ENCODE measurements at places on chromosomes 1 and 21. TPM values are rescaled to one million over a fixed set of nuclear protein-coding genes. Genes with fewer than 3 reads are reported as not detected.

The OR2W3 gene
- total RNA-seq = 0.54 TPM

The ADORA3 gene
- total RNA-seq = not detected

The S100A9 gene
- total RNA-seq = not detected

DNA sequence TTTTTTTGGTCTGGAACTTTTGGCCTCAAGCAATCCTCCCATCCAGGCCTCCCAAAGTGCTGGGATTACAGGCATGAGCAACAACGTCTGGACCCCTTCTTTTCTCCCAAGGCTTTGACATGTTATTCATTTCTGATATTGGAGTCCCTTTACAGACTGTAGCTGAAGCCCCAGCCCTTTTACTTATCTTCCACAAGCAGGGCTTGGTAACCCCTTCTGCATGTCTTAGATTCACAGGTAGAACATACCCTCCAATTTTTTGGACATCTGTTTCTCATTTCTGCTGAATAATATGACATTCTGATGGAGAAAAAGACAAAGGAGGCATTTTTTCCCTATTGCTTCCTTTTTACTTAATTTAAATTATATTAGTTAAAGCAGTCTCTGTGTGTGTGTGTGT lies 39.2 kb upstream of the RGS21 start:
- no peaks in the 10 kb centered on the region for H3K4me1 ChIP-seq
- H3K4me3 ChIP-seq = no peak overlapping the region

GRCh38 chr1:30126848-30127247 lies 596.5 kb downstream of the MATN1 start:
- peaks cover 1% of the 10 kb centered on the region for H3K27me3 ChIP-seq
- H3K4me3 ChIP-seq = no peak overlapping the region
- H3K27ac ChIP-seq = no peak overlapping the region
- H3K36me3 ChIP-seq = no peaks in the 10 kb centered on the region

The PLEKHN1 gene
- total RNA-seq = 0.28 TPM

The CTH gene
- 2.7 TPM for total RNA-seq

GRCh38 chr1:203153989-203154821 lies 21.4 kb downstream of the MYBPH start:
- H3K36me3 ChIP-seq = no peaks in the 10 kb centered on the region
- peaks cover 13% of the 10 kb centered on the region for H3K27me3 ChIP-seq
- DNase-seq = peak; percentile 41
- no peak overlapping the region for H3K27ac ChIP-seq
- peaks cover 11% of the 10 kb centered on the region for H3K4me1 ChIP-seq
- H3K4me3 ChIP-seq = no peak overlapping the region

- H3K27ac ChIP-seq = no peak overlapping the region
- 0 out of 2 replicates have a peak, but pooled peaks cover 1% of the 10 kb centered on the region for H3K36me3 ChIP-seq
- H3K27me3 ChIP-seq = no peaks in the 10 kb centered on the region
- H3K4me1 ChIP-seq = peaks cover 12% of the 10 kb centered on the region
- peak; percentile 31 for DNase-seq
Measured at GRCh38 chr1:235304549-235305451, 23.2 kb downstream of the ARID4B start.

GRCh38 chr1:203517426-203518110 lies 23.6 kb downstream of the OPTC start:
- H3K4me3 ChIP-seq = no peak overlapping the region
- no peak overlapping the region for H3K27ac ChIP-seq
- H3K27me3 ChIP-seq = no peaks in the 10 kb centered on the region
- DNase-seq = no peak

DNA sequence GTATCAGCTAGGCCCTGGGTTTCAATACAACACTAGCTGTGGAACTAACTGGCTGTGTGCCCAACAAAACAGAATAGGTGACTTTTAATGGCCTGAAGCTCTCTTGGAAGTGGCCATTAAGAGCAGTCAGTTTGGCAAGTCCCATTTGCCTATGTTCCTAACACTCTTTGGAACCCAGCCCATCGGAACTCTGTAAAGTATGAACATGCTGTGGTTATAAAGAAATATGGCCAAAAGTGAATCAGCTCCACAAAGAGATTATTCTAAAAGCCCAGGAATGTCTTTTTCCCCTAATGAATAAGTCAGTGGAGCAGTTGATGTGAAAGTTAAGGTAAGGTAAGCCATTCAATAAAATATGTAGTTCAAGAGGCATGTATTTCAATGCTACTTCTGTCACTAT lies 223.7 kb upstream of the ADAMTS5 start:
- H3K4me1 ChIP-seq = peaks cover 2% of the 10 kb centered on the region
- no peak overlapping the region for H3K27ac ChIP-seq
- DNase-seq = peak; percentile 50
- H3K4me3 ChIP-seq = no peak overlapping the region

DNA sequence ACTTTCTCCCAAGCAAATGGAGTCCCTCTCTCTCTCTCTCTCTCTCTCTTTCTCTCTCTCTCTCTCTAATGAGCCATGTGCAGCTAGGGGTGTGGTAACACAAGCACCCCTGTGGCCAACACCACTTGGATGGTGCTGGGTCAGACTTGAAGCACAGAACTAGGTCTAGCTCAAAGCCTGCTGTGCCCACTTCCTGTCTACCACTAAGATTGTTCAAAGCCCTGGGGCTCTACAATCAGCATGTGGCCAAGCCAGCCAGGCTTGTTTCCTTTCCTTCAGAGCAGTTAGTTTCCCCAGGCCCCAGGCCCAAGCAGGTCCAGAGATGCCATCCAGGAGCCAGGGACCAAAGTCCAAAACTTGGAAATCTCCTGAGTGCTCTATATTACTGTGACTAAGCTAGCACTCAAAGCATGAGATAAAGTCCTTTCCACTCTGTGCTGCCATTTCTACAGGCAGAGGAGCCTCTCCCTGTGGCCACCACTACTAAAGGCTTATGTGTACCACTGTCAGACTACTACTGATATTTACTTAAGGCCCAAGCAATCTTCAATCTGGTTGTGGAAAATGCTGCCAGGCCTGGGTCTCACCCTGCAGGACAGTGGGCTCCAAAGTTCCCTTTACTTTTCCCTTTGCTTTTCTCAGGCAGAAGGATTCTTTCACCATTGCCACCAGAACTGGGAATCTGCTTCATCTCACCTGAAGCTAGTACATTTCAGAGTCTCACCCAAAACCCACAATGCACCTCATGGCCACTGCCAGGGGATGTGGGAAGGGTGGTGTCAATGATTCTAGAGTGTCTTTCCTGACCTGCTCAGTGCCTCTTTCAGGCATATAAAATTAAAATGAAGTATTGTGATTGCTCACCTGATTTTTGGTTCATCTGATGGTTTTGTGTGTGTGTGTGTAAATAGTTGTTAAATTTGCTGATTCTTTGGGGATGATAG lies 999.5 kb downstream of the NCAM2 start:
- no peak overlapping the region for H3K4me3 ChIP-seq
- no peaks in the 10 kb centered on the region for H3K27me3 ChIP-seq
- no peaks in the 10 kb centered on the region for H3K4me1 ChIP-seq
- H3K27ac ChIP-seq = no peak overlapping the region
- no peaks in the 10 kb centered on the region for H3K36me3 ChIP-seq

The SIK1 gene
- total RNA-seq = 0.83 TPM

DNA sequence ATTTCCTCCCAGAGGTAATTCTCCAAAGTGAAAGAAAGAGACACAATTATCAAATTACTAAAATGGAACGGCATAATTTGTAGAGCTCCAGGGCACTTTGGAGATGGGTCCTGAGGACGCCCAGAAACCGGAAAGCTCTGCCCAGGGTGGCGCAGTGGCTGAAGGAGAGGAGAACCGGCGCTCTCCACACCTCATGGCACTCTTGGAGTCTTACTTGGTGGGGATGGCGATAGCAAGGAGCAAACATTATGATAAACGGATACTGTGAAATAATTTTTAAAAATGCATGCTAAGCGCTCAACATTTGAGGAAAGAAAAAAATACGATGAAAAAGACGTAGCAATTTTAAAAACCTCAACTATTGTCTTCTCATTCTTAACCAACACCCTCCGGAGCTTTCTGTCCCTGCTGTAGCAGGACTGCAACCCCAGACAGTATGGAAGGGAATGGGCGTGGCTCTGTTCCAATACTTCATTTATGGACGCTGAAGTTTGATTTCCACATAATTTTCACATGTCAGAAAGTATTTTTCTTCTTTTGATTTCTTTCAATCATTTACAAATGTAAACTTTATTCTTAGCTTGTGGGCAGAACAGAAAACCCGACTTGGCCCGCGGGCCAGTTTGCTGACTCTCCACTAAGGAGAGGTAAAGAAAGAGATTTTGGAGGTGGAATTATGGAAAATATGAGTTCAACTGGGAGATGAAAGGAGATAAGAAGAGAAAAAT lies 1.1 kb downstream of the S100A11 start:
- peaks cover 24% of the 10 kb centered on the region for H3K36me3 ChIP-seq
- DNase-seq = no peak
- H3K4me3 ChIP-seq = peak overlapping the region; percentile 77
- peaks cover 5% of the 10 kb centered on the region for H3K4me1 ChIP-seq
- peak overlapping the region; percentile 97 for H3K27ac ChIP-seq

DNA sequence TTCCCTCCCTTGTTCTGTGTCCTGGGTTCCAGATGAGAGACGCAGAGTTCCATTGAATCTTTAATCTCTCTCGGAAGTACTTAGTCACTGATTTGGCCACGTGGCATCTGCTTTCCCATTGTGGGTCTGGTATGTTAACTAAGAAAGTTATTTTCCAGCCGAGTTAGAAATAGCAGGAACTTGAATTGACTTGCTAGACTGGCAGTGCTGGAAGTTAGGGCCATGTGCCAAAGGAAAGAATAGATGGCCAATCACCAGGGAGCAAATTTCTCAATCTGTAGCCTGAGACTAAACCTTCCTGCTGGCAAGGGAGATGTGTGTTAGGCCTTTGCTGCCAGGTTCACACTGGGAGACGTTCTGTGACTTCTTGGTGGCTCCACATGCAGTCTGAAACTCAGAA lies 24.2 kb upstream of the SLFNL1 start:
- no peak overlapping the region for H3K27ac ChIP-seq
- DNase-seq = peak; percentile 38
- no peak overlapping the region for H3K4me3 ChIP-seq
- H3K4me1 ChIP-seq = peaks cover 2% of the 10 kb centered on the region

DNA sequence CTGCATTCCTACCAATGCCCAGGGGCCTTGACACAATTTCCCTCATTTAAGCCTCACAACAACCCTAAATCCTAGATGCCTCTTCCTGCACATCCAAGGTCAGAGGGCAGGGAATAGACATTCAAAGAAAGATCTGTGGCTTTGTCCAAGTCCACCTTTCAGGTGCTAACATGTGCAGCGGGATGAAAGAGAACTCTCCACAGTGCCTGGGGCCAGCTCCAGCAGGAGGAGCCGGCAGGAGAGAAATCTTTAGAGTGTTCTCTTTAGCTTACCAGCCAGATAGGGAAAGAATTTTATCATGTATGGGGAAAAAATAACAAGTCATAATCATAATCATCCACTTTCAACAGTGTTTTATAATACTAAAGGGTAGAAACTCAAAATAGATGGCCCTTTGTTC lies 319.7 kb downstream of the MATN1 start:
- H3K4me3 ChIP-seq = no peak overlapping the region
- peaks cover 4% of the 10 kb centered on the region for H3K27me3 ChIP-seq
- no peaks in the 10 kb centered on the region for H3K4me1 ChIP-seq
- no peaks in the 10 kb centered on the region for H3K36me3 ChIP-seq

DNA sequence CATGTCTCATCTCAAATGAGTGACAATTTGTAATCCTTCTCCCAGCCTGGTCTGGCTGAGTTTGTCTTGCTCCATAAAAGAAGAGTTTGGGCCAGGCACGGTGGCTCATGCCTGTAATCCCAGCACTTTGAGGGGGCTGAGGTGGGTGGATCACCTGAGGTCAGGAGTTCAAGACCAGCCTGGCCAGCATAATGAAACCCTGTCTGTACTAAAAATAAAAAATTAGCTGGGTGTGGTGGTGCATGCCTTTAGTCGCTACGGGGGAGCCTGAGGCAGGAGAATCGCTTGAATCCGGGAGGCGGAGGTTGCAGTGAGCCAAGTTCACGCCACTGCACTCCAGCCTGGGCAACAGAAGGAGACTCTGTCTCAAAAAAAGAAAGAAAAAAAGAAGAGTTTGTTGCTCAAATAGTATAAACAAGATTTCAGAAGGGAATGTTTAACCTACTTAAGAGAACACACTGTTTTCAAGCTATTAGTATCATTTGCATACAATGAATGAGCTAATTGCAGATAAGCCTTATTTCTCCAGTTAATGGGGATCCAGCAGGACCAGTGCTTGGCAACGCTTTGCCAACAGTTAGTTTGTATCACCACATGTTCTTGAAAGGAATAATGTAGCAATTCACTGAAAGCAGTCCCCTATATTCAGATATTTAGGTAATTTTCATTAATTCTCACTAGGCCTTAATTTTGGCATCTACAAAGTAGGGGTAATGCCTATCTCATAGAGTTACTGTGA lies 15.9 kb downstream of the KLHDC7A start:
- no peaks in the 10 kb centered on the region for H3K4me1 ChIP-seq
- no peaks in the 10 kb centered on the region for H3K27me3 ChIP-seq
- no peak overlapping the region for H3K27ac ChIP-seq
- no peak for DNase-seq

GRCh38 chr1:183180634-183181056 lies 5.4 kb upstream of the LAMC2 start:
- peak overlapping the region; percentile 75 for H3K27ac ChIP-seq
- H3K4me3 ChIP-seq = no peak overlapping the region
- no peaks in the 10 kb centered on the region for H3K36me3 ChIP-seq
- H3K27me3 ChIP-seq = no peaks in the 10 kb centered on the region

DNA sequence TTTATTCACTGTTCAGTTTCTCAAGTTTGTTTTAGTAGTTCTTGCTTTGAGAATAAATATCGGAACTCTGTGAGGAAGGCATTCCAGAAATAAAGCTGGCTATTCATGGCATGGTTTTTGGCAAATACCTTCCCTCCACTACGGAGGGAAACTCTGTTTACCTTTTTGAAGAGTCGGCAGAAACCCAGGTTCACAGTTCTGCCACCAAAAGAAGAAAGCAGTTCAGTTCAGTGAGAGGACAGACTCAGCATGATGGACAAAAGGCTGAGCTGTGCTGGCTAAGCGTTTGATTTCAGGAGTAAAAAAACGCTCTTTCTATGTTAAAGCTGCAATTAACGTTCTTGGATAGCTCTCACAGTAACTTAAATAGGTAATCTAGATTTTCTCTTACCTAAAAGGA lies 42.4 kb downstream of the CNN3 start:
- H3K4me1 ChIP-seq = peaks cover 8% of the 10 kb centered on the region
- H3K27ac ChIP-seq = peak overlapping the region; percentile 89
- H3K4me3 ChIP-seq = no peak overlapping the region
- no peak for DNase-seq
- no peaks in the 10 kb centered on the region for H3K27me3 ChIP-seq

GRCh38 chr1:65541161-65541560 lies 120.7 kb downstream of the LEPR start:
- no peak for DNase-seq
- H3K27ac ChIP-seq = no peak overlapping the region

- no peak overlapping the region for H3K4me3 ChIP-seq
- no peaks in the 10 kb centered on the region for H3K27me3 ChIP-seq
- H3K36me3 ChIP-seq = no peaks in the 10 kb centered on the region
- peaks cover 10% of the 10 kb centered on the region for H3K4me1 ChIP-seq
- DNase-seq = no peak
Measured at GRCh38 chr1:235011064-235011598, 117.5 kb downstream of the TOMM20 start.

DNA sequence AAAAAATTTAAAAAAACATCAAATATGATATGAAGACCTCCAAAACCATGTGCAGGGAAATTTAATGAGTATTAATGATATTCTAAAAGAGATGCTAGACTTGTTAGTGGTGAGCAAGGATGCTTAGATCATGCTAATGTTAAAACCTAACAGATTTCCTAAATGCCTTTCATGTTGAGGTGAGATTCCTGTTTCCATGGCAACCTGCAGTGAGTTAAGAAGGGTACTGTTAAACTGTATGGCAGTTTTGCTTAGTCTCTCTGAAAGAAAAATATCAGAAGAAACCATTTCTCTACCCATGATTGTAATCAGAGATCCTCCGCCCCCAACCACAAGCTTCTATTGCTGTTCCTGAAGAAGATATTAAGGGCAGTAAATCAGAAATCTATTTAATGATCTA lies 321.6 kb upstream of the LRRC7 start:
- DNase-seq = no peak
- H3K27ac ChIP-seq = no peak overlapping the region
- no peak overlapping the region for H3K4me3 ChIP-seq
- no peaks in the 10 kb centered on the region for H3K27me3 ChIP-seq
- no peaks in the 10 kb centered on the region for H3K36me3 ChIP-seq
